ENCODE measurements at places on chromosomes 4 and X. TPM values are rescaled to one million over a fixed set of nuclear protein-coding genes. Genes with fewer than 3 reads are reported as not detected.

ZNF827 gene
- 4.1 TPM for total RNA-seq

DOCK11 gene
- 25.0 TPM for total RNA-seq

HERC5 gene
- 3.0 TPM for total RNA-seq

S100G gene
- total RNA-seq = not detected

TEX11 gene
- total RNA-seq = 0.12 TPM

FAM9C gene
- not detected for total RNA-seq

USP17L30 gene
- total RNA-seq = not detected

MAGEA12 gene
- not detected for total RNA-seq

DIPK2B gene
- not detected for total RNA-seq
